Fibroblast of skin of back (primary cell): ENCODE measurements at places on chromosomes 7 and 10.

GRCh38 chr7:87231258-87231657 lies 11.7 kb upstream of the TMEM243 start:
- no peak for DNase-seq

GRCh38 chr10:107865691-107866090 lies 701.2 kb upstream of the SORCS1 start:
- DNase-seq, result no peak

DNA sequence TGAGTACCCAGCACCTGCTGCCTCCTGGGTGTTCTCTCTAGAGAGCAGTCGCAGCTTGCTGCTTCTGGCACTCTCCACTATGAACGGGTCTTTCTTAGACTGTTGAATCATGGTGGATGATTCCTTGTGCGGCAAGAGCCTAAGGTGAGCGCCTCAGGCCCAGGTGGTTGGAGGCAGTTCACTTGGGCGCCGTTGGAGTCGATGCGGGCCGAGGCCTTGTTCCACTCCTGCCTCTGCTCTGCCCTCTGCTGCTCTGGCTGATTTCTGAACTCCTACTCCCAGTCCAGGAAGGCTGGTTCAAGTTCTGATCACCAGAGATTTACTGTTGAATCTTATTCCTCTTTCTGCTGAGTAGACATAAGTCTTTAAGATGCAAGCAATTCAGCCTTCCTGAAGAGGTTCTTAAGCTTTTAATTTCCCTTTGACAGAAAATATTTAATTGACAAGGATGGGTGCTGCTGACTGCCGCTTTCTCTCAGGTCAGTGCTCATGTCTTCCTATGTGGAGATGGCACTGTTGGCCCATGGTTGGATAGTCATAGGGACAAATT lies 10.4 kb downstream of the YKT6 start:
- DNase-seq, result no peak

GRCh38 chr7:4689151-4689550 lies 7.1 kb downstream of the FOXK1 start:
- no peak for DNase-seq

DNA sequence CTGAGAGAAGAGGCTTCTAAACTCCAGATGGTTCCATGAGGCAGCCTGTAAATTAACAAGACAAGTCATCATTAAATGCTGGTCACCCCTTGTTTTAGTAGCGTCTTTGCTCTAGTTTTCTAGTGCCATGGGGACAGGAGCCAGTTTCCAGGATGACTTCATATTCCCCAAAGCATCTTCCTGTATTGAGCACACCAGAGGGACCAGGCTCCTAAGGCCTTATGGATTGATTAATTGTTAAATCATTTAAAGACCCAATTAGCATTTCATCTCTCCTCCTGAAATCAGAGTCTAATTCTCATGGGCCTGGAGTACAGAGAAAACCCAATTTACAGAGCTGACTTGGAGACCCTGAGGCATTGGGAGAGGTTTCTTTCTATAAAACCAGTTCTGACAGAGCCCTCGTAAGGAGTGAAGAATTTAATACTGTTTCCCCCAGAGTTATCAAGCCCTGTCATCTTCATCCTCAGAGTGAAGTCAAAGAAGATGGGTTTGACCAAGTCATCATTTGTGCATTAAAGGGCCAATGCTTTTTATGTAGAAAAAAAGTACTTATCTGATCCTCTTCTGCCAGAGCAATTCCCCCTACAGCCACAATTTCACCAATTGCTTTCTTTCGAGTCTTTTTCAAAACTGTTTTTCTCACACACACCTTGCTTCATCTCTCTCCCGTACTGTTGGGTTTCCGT lies 678.7 kb downstream of the SDK1 start:
- no peak for DNase-seq

- DNase-seq, result no peak
These were observed 4.5 kb downstream of the VGF start for GRCh38 chr7:101160910-101161309.
